ENCODE measurements at places on chromosomes 2 and 18.

DNA sequence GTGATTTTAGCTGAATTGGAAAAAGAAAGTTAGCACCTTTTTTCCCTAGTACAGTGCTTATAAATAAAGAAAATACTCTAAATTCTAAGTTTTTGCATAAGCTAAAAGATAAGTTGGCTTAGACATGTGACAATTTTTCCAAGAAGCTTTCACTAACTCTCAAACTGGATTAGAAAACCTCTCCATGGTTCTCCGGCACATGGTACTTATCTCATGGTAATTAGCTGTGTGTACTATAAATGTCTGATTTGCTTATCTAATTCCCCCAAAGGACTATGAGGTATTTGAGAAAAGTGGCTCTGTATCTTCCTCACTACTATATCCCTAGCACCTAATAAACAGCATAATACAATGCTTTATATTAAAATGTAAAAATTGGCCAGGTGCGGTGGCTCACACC, 71.1 kb downstream of the ROCK1 start:
- DNase-seq, result peak; percentile 70

DNA sequence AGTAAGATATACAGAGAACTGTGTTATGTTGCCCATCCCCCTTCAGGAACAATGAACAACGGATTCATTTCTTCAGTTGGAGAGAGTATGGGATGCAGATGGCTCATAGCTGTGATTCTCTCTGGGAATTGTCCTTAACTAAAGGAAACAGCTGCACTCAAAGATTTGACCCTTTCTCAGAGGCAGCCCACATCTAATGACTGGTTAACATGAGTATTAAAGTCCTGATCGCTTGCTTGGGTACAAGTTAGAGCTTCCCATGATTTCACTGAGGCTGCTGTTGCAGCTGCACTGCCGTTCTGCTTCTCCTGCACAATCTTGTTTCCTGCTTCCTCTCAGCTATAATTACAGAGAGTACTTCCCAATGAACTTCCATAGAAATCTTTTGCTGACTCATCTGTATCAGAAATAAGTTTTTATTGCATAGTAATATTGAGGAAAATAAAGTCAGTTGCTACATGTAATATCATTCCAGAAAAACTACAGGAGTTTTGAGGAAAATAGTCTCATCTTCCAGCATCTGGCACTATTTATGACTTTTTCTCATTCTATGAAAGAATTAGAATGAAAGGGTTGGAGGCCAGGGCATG, 12.8 kb upstream of the SCN9A start:
- no peak for DNase-seq

GRCh38 chr2:224312741-224313140, 89.2 kb downstream of the FAM124B start:
- no peak for DNase-seq

DNA sequence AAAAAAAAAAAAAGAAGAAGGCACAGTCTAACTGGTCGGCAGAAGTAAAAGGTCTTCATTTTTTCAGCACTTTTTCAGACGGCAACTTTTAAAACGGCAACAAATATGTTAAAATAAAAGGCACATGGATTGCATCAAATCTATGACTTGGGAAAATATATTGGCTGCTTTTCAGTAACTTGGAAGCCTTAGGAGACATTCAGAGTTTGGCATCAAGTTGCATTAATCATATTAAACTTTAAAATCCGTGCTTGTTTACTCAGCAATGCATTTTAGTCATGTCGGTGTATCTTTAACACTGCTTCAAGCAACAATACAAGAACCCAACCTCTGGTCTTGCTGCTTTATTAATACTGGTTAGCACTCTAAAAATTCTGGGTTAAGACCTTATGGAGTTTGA, 111.1 kb downstream of the MEP1B start:
- DNase-seq, result no peak

GRCh38 chr2:113812204-113812603, 55.8 kb upstream of the SLC35F5 start:
- no peak for DNase-seq

DNA sequence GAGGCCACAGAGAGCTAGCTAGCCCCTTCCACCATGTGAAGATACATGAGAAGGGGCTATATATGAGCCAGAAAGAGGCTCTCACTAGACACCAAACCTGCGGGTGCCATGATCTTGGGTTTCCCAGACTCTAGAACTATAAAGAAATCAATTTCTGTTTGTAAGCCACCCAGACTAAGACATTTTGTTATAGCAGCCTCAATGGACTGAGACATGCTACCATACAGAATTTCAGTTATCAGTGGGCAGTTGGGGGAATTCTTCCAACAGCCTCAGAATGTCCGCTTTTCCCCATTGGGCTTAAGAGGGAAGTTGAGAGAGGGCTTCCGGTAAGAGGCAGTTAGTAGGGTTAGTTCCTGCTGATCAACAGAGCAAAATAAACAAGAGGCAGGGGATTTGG, 39.2 kb downstream of the TNP1 start:
- DNase-seq, result no peak

GRCh38 chr2:23250371-23250770, 134.6 kb upstream of the KLHL29 start:
- DNase-seq, result no peak
